ENCODE measurements at places on chromosomes 7 and 10.
A peak's percentile ranks its signal among the peaks of the same experiment; 100 is the strongest.

- peak; percentile 14 for DNase-seq
Measured at GRCh38 chr10:96642973-96643372, 56.2 kb upstream of the TM9SF3 start.

DNA sequence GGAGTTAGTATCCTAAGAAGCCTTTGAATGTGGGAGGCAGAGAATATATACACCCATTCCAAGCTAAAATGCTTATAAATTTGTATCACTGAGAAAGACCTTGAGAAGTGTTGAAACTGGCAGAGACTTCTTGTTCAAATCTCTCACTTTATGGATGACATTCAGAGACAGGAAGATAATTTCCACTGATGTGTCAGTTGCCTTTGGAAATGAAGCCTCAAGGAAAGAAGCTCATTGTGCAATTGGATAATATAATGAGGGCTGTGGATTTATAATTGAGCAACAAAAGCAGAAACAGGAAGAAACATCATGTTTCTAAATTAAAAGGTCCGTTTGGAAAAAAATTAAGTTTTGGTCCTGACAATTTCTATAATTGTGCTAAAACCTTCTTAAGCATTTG is 789.9 kb upstream of the IGFBP3 start:
- DNase-seq = no peak

DNA sequence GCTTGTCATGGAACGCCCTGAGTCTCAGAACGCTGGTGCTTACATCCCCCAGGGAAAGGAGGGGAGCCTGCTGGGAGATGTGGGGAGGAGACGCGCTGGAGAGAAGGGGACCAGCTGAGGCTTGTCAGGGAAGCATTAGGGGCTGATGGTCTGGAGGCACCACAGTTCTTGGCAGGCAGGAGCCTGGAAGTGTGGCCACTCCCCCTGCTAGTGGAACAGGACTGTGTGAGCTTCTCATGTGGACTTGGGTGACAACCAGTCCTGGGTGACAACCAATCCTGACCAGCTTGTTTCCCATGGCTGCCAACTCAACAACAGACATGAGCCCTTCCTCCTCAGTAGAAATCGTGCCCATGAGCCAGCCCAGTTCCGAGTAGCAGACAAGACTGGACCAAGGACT is 87.8 kb downstream of the SPDYE5 start:
- DNase-seq = no peak

- no peak for DNase-seq
Measured at GRCh38 chr7:131400681-131401176, 73.1 kb downstream of the MKLN1 start.

DNA sequence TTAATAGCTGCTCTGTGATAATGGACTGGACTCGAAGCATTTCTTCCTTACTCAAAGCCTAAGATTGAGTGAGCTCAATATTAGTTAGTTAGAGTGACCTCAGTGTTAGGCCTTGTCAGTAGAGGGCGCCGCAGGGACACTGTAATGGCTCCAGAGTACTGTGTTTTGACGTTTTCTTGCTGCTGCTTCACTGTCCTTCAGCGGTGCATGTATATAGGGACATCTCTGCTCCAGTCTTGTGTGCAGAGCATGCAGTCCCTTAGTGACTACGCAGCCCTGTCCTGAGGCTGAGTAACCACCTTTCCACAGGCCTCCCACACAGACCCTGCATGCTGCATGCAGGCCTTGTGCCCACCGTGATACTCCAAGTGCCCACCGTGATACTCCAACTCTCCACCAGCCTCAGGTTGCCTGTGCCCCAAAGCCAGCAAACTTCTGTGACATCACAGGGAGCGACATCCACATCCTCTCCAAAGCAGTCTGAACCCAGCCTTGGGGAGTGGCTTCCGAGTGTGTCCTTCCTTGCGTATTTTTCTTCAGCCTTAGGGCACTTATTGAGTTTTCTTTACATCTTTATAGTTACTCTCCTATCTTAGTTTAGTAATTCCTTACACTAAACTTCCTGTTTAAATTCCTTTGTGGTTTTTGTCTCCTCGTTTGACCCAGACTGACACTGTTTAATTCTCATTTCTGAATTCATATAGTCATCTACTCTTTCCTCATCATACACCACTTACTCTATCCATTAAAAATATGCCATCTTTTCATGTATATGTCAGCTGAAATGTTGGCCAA is 118.2 kb downstream of the JAZF1 start:
- peak; percentile 30 for DNase-seq

- no peak for DNase-seq
Measured at GRCh38 chr7:2512179-2512661, 7.4 kb upstream of the LFNG start.

DNA sequence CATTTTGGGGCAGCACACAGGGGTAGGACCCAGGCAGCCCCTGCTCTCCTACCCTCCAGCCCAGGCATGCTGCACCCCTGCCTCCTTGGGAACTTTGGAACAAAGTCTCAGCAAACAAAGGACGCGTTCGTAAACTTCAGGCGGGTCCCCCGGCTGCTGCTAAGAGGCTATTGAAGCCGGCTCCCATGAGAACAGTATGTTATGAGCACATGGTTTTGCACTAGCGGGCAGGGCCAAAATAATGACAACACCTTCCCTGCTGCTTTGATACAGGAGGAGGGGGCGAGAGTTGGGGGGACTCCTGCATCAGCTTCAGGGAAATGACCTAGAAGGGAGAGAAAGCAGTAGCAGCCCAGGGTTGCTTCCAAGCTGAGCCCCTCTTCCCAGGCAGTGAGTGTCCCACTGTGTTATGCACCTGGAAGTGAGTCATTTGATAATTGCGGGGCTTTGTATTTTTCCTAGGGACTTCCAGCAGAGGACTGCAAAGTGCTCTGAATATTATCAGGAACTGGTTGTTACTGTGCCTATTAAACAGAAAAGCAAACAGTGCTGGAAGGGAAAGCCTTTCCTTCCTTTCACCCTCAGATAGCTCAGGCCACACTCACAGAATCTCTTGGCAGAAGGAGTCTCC is 6.9 kb downstream of the ITPRIP start:
- no peak for DNase-seq

GRCh38 chr7:150415161-150416153 is 35.0 kb upstream of the GIMAP8 start:
- DNase-seq = no peak

GRCh38 chr10:100518761-100519241 is 860 bp downstream of the SEC31B start:
- DNase-seq = no peak

GRCh38 chr7:6654842-6655610 is 17.9 kb downstream of the ZNF316 start:
- no peak for DNase-seq

GRCh38 chr10:29332761-29333148 is 43.9 kb downstream of the LYZL1 start:
- DNase-seq = no peak

- no peak for DNase-seq
Measured at GRCh38 chr7:70736715-70737460, 395.1 kb upstream of the GALNT17 start.

DNA sequence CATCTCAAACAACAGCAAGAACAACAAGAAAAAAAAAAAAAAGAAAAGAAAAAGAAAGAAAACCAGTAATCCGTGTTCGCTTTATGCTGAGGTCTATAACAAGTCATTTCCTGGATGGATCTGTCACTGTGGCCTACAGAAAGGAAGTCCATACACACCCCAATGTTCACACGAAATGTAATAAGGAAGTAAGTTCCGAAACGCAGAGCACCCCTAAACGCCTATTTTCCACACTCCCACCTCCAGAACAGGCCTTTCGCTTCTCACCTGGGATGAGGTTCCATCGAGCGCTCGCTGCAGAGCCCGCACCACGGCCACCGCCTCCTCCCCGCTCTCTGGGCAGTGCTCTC is 735 bp downstream of the ZNF394 start:
- no peak for DNase-seq

DNA sequence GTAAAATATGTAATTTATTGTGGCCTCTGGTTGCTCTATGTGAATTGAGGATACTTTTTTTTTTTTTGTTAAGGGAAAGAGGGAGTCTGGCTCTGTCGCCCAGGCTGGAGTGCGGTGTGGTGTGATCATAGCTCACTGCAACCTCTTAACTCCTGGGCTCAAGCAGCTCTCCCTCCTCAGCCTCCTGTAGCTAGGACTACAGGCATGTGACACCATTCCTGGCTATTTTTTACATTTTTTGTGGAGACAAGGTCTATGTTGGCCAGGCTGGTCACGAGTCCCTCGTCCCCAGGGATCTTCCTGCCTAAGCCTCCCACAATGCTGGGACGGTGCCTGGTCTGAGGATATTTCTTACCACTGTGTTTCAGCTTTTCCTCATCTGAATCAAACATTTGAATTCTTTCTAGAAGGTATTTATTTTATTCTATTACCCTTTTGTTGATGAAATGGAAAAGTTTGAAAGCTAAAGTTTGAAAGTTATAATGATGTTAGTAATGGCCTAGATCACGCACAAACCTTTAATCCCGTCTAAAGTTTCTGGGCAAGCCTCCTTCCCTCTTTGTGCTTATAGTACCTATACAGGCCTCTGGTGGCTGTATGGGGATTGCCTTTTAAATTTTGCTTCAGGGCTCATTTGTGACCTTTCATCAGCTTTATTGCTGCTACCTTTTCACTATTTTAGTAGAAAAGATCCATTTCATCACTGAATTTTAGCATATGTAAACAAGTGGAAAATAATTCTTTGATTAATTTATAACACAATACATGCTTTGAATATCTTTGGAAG is 2.0 kb downstream of the IFRD1 start:
- DNase-seq = no peak

DNA sequence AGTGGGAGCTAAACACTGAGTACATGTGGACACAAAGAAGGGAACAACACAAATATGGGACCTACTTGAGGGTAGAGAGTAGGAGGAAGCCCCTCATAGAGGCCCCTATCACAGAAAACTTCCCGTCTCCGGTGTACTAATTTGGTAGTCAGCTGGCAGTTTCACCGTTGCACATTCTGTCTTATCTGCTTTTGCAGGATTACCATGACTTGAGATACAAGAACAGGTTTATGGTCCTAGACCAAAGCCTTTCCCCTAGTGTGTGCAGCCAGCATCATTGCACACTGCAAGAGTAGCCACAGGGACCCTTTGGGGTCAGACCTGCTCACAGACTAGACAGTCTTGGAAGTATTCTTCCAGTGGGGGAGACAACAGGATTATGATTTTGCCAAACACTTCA is 5.9 kb upstream of the IFIT1B start:
- DNase-seq = no peak

DNA sequence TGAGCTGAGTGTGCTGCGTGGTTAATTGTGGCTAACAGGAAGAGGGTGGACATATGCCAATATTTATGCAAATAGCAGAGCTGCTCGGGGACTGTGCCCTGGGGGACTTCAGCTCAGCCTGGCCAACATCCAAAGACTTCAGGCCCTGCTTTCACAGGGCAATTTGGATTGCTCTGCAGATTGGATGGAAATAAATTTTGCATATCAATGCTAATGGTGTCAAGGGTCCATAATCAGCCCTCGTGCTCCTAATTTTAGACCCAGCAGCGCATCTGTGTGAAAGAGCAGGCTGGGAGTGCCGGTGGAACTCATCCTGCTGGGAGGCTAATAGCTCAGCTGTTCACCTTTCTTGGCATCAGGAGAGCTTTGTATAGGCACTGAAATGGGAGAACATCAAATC is 270.1 kb downstream of the TCERG1L start:
- no peak for DNase-seq

GRCh38 chr10:46311501-46311951 is 24.7 kb downstream of the ANTXRL start:
- DNase-seq = no peak

DNA sequence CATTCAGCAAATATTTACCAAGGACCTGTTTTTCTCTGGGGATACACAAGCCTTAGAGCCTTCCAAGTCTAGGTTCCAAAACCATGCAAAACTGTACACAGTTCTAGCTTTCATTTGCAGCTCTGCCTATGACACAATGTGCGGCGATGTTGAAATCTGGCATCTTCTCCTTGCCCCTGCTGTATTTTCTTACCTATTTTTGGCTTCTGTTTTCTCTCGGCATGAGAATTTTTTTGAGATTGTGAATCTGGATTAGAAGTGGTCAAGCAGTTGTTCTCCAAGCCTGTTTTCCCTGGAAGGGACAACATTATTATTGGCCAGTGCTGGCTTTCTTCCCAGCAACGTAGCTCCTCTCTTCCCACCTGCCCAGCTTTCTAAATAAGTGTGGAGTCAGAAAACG is 176.3 kb downstream of the CREB5 start:
- DNase-seq = no peak

GRCh38 chr7:99098824-99099498 is 44.9 kb downstream of the SMURF1 start:
- no peak for DNase-seq

- DNase-seq = no peak
Measured at GRCh38 chr7:87918740-87919139, 15.3 kb upstream of the ADAM22 start.

DNA sequence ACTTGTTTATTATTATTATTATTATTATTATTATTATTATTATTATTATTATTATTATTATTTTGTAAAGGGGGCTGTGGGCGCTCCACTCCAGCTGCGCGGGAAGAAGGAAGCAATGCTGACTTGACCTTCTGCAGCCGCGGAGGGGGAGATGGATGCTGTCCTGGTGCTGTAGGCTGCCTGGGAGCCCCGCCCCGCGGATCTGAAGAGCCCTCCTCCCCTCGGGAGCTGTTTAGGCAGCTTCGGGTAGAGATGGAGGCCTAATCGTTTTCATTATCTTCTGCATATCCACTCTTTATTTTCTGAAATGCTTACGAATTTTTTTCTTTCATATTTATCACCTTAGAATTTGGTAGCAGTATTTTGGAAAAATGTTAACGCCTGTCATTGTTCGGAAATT is 101.2 kb upstream of the KLF6 start:
- no peak for DNase-seq

GRCh38 chr10:21891439-21891838 is 112.1 kb downstream of the DNAJC1 start:
- no peak for DNase-seq

DNA sequence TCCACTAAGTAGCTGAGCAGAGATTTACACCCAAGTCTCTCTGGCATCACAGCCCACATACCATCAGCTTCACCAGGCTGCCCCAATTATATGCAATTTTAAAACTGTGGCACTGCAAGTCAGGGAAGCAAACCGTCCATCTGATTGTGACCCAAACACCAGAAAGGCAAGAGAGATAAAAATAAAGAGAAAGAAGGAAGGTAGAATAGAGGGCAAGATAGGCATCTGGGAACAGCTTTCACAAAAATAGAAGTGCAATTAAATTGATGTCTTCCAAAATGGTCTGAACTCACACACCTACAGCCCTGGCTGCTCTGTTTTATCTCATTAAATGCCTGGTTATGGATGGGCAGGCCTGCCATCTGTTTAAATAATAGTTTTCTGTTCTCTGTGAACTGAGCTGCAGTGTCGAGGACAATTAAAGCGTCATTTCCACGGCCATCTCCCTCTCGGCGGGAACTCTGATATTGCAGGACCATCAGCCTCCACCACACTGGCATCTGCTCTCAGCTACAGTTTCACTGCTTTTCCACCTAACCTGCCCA is 509.1 kb downstream of the INHBA start:
- DNase-seq = no peak
